Keratinocyte (primary cell): ENCODE measurements at places on chromosomes 1 and 21. TPM values are rescaled to one million over a fixed set of nuclear protein-coding genes. Genes with fewer than 3 reads are reported as not detected.

Gene MPL
- polyA plus RNA-seq: 0.07 TPM in 1 of 3 replicates, not detected in the others

Gene SELL
- polyA plus RNA-seq: 0.03 to 0.08 TPM in 2 of 3 replicates, not detected in the other

Gene NBPF26
- polyA plus RNA-seq: 6.5 to 7.7 TPM (median 7.6 TPM) in 3 replicates

Gene SERTAD4
- polyA plus RNA-seq: 0.64 to 5.1 TPM (median 3.4 TPM) in 3 replicates

Gene OR2T27
- polyA plus RNA-seq: not detected in 3 replicates

Gene IL12RB2
- polyA plus RNA-seq: 0.63 to 1.0 TPM (median 0.67 TPM) in 3 replicates
